Stimulated activated CD8-positive, alpha-beta memory T cell treated with anti-CD3 and anti-CD28 coated beads, Interleukin-7, amount 100 ng/mL, for 1 hour (primary cell): ENCODE measurements at places on chromosomes 12 and 14.

DNA sequence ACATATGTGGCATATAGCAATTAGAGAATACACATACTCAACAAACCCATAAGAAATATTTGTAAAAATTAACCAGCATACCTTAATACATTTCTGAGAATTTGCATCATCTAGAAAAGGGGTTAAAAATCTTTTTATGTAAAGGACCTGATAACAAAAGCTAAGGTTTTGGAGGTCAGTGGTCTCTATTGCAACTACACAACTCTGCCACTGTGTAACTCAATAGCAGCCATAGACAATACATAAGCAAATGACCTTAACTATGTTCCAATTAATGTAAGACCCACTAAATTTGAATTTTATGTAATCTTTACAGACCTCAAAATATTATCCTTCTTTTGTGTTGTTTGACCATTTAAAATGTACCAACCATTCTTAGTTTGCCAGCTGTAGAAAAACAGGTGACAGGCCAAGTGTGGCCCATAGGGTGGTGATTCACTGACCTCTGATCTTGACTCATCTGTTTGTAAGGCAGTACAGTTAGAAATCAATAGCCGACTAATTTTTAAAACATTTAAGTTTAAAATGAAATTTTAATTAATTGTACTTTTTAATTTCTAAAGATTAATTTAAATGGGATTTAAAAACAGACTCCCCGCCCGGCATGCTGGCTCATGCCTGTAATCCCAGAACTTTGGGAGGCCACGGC lies 7.4 kb upstream of the EPS8 start:
- no peak for DNase-seq

GRCh38 chr12:80877721-80878265 lies 59.9 kb downstream of the LIN7A start:
- DNase-seq: no peak

DNA sequence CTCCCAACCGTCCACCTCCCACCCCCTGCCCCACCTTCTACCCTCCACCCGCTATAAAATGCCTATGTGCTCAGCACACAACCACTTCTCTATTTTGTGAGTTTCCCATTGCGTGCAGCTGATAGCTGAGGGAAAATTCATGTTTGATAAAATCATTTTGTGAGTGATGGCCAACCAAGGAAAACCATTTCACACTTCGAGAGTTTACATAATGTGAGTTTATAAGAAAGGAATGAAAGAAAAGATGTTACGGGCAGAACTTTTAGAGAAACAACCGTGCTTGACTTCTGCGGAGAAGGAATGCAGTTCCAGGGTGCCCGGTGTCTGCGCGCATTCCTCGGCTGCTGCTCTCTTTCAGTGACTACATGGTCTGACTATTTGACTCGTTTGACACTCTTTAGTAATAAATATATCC lies 140.9 kb downstream of the EFCAB11 start:
- DNase-seq: no peak

- no peak for DNase-seq
Observed at GRCh38 chr12:29054858-29055663, 94.0 kb upstream of the FAR2 start.
